ENCODE measurements at places on chromosomes 5 and 9.

DNA sequence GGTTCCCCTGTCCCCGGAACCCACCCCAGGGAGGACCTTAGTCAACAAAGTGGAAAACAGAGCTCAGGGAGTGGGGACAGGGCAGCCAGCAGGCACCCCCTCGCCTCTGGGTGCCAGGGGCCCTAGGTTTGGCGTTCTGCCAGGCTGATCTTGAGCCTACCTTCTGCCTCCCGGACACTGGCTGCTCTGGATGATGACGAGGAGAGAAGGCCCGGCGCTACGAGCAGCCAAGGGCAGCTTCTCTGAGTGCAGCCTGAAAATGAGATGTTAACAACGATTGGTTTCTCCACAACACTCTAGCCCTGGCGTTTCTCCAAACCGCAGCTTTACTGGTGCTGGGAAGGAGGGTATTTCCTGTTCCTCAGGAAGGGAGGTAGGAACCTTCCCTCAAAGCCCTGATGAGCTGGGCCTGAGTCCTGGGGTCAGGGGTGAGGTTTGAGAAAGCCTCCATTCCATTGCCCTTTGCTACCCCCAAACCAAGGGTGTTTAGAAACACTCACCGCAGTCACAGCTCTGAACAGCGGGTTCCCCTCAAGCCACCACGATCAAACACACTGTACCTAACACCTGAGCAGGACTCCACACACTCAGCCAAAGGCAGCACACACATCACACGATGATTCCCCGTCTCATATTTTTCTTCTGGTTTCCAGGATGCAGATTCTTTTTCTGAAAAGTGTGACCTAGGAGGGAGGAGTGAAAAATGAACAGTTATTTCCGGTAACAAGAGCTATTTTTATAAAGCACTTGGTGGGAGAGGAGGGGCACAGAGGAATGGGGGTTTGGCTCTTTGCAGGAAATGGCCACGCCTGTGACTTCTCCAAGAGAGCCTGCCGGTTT is at the start of gene STING1:
STING1 (minus strand) TSS at position 709 of the 840 bp plus-strand sequence. CDS start 1,054 bp downstream, outside the sequence.
- DNase-seq: peak; percentile 81

DNA sequence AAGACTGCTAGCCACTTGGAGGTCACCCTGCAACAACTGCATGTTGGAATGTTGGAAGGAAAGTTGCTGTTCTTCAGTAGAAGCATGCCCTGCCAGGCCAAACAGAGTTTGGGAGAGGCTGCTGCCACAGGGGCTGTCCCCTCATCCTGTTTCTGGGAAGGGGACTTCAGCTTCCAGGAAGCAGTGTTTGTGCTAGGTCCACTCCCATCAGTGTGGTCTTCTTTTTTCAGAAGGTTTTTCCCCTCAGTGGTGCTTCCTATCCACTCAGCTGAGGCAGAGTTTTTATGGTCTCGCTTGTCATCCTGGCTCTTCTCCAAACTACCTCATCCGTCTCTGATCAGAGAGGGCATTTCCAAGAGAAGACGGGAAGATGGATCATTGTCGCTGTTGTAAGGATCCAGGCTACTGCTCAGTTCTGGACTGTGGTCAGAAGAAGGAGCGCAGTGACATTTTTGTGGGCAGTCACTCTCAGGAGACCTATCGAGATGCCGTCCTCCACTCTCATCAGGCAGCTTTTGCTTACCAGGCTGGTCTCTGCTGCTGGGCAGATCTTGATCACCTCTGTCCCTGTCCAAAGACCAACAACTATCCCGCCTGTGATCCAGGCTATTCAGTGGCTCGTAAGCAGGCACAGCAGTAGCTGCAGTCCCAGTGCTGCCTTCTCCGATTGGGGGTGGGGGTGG is 97.8 kb upstream of the C5orf63 start:
- no peak for DNase-seq

GRCh38 chr5:59095480-59095879 is 512.6 kb downstream of the RAB3C start:
- no peak for DNase-seq

GRCh38 chr5:84635235-84636055 is 250.8 kb upstream of the EDIL3 start:
- DNase-seq: no peak

GRCh38 chr9:72680593-72681282 is 159.3 kb downstream of the TMC1 start:
- no peak for DNase-seq

DNA sequence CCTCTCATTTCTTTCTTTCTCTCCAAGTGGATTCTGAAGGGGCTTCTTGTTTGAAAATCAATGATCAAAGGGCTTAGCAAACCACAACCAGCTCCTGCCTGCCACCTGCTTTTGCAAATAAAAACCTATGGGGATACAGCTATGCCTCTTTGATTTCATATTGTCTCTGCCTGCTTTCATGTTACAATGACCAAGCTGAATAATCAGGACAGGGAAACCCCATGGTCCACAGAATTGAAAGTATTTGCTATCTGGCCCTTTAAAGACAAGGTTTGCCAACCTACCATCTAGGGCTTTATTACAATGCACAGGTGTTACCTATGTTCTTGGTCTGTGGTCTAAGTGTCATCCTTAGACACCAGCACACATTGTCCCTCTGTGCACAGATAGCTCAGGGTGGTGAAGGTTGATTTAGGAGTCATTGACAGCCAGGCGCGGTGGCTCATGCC is 28.8 kb upstream of the PLIN2 start:
- DNase-seq: no peak

- no peak for DNase-seq
Observed at GRCh38 chr9:128393145-128393775, 22.1 kb downstream of the URM1 start.

Data from activated CD8-positive, alpha-beta memory T cell treated with anti-CD3 and anti-CD28 coated beads, Interleukin-2, amount 50 U/mL, for 48 hours (primary cell).